ENCODE measurements at places on chromosomes 13 and 19.

GRCh38 chr13:107251341-107251740 is 683.4 kb upstream of the ARGLU1 start:
- DNase-seq: no peak

GRCh38 chr19:9785367-9786331 is 17.1 kb upstream of the ZNF846 start:
- peak; percentile 98 for DNase-seq

DNA sequence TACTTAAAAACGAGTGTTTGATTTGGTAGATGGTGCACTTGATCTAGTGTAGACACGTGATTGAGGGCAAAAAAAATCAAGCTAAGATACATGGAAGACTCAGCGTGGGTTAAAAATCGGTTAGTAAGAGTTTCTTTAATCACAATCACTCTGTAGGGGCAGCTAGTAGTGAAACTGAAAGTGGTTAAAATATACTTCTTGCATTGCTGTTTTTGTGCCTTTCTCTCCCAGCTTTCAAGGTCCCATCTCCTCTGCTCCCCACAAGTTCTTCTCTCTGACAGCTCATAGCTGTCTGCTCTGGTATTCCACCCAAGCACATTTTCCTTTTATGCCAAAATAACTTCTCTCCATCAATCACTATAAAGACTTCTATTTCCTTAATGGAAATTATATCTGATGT is 1089.7 kb downstream of the EFNB2 start:
- DNase-seq: no peak

DNA sequence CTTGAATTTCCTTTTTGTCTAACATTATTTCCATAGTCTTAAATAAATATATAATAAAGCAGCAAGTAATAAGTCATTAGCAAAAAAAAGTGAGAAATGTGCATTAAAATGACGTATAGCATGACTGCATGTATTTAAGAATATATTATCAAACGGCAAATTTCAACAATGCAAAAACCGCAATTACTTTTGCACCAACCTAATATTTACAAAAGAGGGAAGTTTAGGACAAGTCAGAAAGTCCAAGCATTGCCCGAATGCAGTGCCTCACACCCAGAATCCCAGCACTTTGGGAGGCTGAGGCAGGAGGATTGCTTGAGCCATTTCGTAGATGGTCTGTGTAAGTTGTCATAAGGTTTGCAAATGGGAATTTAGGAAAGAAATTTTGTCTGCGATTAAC is 10.2 kb upstream of the NAXD start:
- no peak for DNase-seq

GRCh38 chr13:106291006-106291405 is 244.5 kb downstream of the EFNB2 start:
- DNase-seq: no peak

GRCh38 chr13:68026077-68026476 is 795.9 kb upstream of the PCDH9 start:
- DNase-seq: no peak

DNA sequence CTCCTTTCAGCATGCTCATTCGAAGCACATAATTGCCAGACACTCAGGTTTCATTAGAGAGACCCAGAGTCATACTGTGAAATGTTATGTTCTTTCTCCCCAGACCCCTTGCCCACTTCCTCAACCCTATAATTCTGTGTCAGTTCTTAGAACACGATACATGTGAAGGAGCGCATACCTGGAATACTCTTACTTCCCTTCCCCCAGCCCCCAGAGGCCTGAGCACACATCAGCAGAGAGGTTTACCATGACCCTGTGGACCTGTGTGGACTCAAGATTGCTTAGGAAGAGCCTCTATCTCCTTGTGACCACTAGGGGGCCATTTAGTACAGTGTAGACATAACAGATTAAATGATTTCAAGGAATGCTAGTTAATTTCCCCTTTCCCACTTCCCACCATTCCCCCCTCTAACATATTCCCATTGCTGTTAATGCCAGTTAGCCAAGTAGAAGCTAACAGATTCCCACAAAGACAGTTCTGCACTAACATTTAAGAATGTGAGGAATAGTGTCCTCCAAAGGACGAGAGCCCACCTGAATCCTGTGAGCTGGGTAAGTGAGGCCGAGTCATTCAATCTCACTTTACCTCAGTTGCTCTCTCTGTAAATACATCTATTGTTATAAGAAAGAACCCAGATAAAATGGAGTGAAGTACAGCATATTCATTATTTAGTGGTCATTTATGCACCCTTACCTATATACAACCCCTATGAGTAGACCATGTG is 154.2 kb upstream of the MAB21L1 start:
- DNase-seq: no peak

Measured in adrenal gland (tissue), 19 donors.